Activated CD4-positive, alpha-beta T cell treated with anti-CD3 and anti-CD28 coated beads for 48 hours (primary cell): ENCODE measurements at places on chromosomes 6 and 20.

GRCh38 chr6:84415517-84415916, 188.1 kb upstream of the CEP162 start:
- DNase-seq: no peak

- no peak for DNase-seq
Observed at GRCh38 chr6:67458265-67458664, 1176.8 kb upstream of the ADGRB3 start.

- DNase-seq: no peak
Observed at GRCh38 chr6:38804358-38804757, 89.2 kb downstream of the DNAH8 start.

DNA sequence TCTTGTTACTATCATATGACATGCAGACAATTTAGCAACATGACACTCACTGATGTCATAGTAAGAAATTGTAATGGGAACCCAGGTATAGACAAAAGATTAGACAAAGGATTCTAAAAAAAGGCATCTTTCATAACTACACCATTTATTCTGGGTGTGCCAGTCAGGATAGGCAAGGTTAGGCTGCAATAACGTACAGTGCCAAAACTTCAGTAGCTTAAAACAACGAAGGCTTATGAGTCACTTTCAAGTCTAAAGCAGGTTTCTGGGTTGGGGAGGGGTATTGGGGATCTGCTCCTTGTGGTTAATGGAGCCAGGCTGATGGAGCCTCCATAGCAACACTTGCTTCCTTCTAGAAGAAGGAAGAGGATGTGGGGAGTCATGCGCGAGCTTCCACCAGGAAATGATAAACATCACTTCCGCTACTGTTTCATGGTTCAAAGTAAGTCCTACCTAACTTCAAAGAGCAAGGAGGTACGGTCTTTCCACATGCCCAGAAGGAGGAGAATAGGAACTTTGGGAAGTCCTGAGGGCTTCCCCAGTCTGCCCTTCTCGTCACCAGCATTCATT, 2.0 kb upstream of the GTSF1L start:
- DNase-seq: no peak

DNA sequence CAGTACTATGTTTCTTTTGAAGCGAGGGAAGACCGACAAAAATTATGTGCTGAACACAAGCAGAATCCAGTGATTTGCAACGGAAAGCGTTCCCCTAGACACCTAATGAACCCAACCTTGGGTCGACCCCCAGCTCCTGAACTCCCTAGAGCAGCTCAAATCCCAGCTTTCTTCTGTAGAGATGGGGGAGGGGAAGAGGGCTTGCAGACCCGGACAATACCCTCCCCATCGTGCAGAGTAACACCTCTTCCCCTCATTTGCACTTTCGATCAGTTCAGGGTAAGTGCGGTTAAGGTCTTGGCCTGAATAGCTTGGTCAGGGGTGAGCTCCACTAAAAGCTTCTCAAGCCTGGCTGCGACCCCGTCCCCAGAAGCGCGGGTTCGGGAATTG, 404 bp downstream of the CEP162 start:
- no peak for DNase-seq

GRCh38 chr6:22239261-22239921, 57.4 kb downstream of the PRL start:
- DNase-seq: no peak

- DNase-seq: no peak
Observed at GRCh38 chr6:164045082-164045481, 630.6 kb downstream of the QKI start.

GRCh38 chr6:144250276-144250675, 34.9 kb upstream of the UTRN start:
- DNase-seq: no peak

DNA sequence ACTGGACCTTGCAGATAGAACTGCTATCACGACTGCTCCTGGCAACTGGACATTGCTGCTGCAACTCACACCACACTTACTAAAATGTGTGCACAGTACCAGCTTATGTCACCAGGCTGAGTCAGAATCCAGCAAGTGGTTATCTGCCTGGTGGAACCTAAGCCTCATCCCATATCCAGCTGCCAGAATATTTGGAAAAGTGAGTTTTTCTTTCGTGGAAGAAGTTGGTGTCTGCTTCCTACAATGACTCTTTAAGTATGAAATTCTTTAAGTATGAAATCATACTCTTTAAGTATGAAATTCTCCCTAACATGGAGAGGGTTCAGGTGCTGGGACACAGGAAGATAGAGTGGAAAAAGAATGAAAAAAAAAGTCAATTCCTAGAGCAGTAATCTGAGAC, 16.4 kb upstream of the POLR1H start:
- DNase-seq: no peak

DNA sequence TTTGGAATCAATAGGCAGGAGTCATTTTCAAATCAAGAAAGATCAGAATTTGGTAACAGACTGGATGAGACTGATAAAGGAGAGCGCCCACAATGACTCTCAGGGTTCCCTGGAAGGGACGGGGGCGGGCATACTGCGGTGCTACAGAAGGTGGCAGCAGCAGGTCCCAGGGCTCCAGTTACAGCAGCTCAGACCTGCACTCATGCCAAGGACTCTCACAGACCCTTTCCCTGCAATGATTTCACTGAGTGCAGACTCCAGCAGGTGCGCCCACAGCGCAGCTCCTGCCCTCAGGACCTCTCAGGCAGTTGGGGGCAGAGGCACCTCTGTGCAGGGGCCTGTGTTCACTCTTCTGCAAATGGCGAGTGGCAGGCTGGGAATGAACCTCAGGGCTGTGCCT, 359.8 kb downstream of the ZFAND3 start:
- peak; percentile 27 for DNase-seq

- no peak for DNase-seq
Observed at GRCh38 chr6:99187429-99187828, 162.0 kb downstream of the FAXC start.

DNA sequence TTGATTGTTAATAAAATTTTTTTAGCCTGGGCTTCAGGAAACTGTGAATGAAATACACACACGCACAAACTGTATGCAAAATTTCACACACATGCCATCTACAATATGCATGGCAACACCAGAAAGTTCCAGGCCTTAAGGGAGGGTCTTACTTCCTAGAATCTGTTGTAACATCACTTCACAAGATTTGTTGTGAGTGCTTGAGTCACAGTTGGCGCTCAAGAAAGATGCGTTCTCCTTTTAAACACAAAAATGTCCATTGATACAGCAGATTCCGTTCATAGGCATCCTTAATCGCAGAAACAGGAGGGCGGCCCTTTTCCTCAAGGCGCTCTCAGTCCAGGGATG, 485 bp upstream of the RTF2 start:
- DNase-seq: no peak
